Aorta (tissue), 5 donors: ENCODE measurements at places on chromosomes 1 and 21. TPM values are rescaled to one million over a fixed set of nuclear protein-coding genes. Genes with fewer than 3 reads are reported as not detected.

HES2 gene
- polyA plus RNA-seq: 1.4 TPM

ORC1 gene
- polyA plus RNA-seq: 0.38 TPM

MYBPH gene
- polyA plus RNA-seq: not detected

NHLH2 gene
- not detected for polyA plus RNA-seq

SH3BGRL3 gene
- 219 TPM for polyA plus RNA-seq

GCSAML gene
- not detected for polyA plus RNA-seq

GRCh38 chr21:35227786-35228185 lies 178.7 kb upstream of the RUNX1 start:
- no peak for DNase-seq
- H3K4me1 ChIP-seq: no peaks in the 10 kb centered on the region
- no peak overlapping the region for H3K27ac ChIP-seq
- no peaks in the 10 kb centered on the region for H3K36me3 ChIP-seq
- H3K27me3 ChIP-seq: no peaks in the 10 kb centered on the region

- H3K4me3 ChIP-seq: no peak overlapping the region
- DNase-seq: no peak
- peaks cover 3% of the 10 kb centered on the region for H3K36me3 ChIP-seq
- no peak overlapping the region for H3K27ac ChIP-seq
- no peaks in the 10 kb centered on the region for H3K27me3 ChIP-seq
Measured at GRCh38 chr21:37224861-37225839, 42.0 kb downstream of the VPS26C start.

GRCh38 chr1:89631816-89632656 lies 884 bp upstream of the LRRC8C start:
- peak overlapping the region; percentile 85 for H3K27ac ChIP-seq
- H3K27me3 ChIP-seq: no peaks in the 10 kb centered on the region
- DNase-seq: no peak
- no peaks in the 10 kb centered on the region for H3K36me3 ChIP-seq
- H3K4me3 ChIP-seq: peak overlapping the region; percentile 95
- peaks cover 2% of the 10 kb centered on the region for H3K4me1 ChIP-seq

DNA sequence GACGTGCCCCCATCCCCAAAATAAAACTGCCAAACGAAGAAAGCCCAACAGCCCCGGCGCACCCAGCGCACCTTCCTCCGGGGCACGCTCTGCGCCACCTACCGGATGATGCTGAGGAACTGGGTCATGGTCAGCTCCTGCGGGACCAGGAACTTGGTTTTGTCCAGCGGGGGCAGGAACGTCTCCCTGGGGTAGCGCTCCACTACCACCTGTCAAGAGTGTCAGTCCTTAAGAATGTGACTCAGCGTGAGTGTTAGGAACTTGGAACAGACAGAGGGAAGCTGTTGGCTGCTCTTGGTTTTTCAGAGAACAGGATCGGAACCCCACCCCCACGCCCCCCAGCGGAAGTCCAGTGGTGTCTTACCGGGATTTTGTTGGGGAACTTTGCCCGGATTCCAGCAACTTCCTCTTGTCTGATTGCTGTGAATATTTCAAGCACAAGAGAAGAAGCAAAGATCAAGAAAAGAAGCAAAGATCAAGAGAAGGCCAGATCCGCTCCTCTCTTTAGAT lies 431 bp downstream of the MAP1LC3C start:
- no peak overlapping the region for H3K4me3 ChIP-seq
- DNase-seq: peak; percentile 87
- no peak overlapping the region for H3K27ac ChIP-seq
- H3K36me3 ChIP-seq: no peaks in the 10 kb centered on the region

DNA sequence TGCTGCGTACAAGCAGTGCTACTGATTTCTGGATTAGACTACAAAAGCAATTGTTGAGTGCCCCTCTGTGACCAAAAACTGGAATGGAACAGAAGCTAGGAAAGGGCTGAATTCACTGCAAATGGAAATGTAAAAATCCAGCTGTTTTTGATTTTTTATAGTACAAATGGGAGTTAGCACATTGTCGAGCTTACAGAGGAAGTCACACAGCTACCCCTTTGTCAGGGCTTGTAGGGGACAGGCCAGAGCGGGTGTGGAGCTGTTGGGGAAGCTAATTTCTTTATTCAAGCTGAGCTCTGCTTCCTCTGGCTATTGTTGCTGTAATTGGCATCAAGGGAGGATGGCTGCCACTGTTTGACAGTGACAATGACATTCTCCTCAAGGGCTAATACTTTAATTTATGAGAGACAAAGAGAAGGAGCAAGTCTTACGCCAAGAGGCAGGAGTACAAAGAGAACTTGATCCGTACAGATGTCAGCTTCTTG lies 96.1 kb downstream of the SLC35F3 start:
- H3K27ac ChIP-seq: no peak overlapping the region
- no peaks in the 10 kb centered on the region for H3K36me3 ChIP-seq
- DNase-seq: no peak
- H3K4me1 ChIP-seq: no peaks in the 10 kb centered on the region
- no peak overlapping the region for H3K4me3 ChIP-seq
- no peaks in the 10 kb centered on the region for H3K27me3 ChIP-seq

DNA sequence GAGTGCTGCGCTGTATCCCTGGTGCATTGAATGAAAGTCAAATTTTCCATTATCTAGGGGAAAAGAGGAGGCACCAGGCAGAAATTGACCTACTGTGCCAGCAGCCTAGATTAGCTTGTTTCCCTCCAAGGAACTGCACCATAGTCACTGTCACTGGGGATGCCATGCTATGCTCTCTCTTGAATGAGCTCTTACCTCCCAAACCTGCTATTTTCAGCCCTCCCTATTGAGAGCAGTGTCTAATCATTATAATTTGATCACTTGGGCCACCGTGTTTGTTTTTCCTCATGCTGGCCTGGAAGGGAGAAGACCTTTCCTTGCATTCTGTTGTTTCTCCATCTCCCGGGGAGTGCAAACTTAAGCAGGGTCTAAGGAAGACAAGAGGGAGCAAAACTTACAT lies 492.9 kb downstream of the SIPA1L2 start:
- H3K27me3 ChIP-seq: no peaks in the 10 kb centered on the region
- H3K4me1 ChIP-seq: no peaks in the 10 kb centered on the region
- no peaks in the 10 kb centered on the region for H3K36me3 ChIP-seq
- no peak for DNase-seq
- H3K27ac ChIP-seq: no peak overlapping the region

DNA sequence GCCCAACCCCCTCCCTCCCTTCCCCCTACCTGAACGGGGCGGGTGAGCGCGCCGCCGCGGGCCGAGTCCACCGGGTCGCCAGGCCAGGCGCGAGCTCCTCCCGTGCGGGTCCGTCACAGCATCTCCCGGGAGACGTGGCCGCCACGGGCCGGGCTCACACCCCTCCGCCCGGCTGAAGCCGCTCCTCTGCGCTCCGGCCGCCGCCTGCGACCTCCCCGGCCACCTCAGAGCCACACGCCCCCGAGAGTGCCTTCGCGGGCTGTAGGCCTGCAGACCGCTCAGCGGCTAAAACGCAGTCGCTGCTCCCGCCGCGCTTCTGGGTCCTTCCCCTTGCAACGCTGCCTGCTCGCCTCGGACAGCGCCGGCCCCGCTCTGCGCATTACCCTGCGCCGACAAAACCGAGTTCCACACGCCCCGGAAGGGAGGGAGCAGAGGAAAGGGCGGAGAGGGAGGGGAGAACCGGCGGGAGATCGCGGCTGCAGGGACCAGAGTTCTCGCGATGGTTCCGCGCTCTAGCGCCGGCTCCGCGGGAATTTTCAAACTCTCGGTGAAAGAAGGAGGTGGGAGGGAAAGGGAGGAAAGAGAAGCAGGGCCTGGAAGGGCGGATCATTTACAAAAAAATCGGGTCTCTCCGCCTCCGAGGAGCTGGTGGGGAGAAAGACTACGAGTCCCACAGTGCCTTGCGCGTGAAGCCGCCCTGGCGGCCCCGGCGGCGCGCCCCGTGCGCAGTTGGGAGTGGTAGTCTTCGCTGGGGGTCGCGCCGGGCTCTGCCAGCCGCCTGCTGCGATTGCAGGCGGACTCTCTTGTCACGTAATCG lies at the start of gene AHCTF1:
TSS of gene AHCTF1 (minus strand) at position 400 of the 817 bp plus-strand sequence. CDS start 13,578 bp downstream, outside the sequence.
- DNase-seq: peak; percentile 98
- no peaks in the 10 kb centered on the region for H3K27me3 ChIP-seq
- peak within 1 kb of the TSS; percentile 38 for H3K4me3 ChIP-seq
- H3K36me3 ChIP-seq: no peaks in the 10 kb centered on the region
- H3K4me1 ChIP-seq: no peaks in the 10 kb centered on the region

DNA sequence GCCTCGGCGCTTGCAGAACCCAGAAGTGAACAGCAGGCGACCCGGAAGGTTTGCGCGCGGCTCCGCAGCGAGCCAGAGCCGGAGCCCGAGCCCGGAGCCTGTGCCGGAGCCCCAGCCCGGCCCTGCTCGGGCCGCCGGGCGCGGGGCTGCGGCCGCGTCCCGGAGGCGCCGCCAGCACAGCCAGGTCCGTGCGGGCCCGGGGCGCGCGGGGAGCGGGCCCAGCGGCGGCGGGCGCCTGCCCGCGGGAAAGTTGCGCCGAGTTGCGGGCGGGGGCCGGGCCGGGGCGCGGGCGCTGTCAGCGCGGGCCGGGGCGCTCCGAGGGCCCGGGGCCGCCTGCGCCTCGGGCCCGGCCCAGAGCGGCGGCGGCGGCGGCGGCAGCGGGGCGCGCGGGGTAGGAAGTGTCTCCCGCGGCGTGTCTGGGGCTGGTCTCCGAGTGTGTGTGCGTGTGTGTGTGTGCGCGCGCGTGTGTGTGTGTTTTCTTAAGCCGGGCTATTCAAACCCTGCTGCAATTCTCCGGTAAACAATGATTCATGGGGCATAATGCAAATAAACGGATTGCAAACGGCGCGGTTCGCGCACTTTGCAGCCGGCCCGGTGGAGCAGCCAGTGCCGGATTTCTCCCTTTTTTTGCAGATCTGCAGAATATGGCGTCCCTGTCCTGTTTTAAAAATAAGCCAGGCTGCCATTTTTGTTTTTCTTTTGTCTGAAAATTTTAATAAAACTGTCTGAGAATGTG lies at the start of gene ZNF362:
TSS of gene ZNF362 (plus strand) at position 22 of the 736 bp plus-strand sequence. CDS start 14,083 bp downstream, outside the sequence.
- H3K36me3 ChIP-seq: no peaks in the 10 kb centered on the region
- H3K27ac ChIP-seq: peak within 1 kb of the TSS; percentile 99
- peaks cover 2% of the 10 kb centered on the region for H3K4me1 ChIP-seq
- peak; percentile 79 for DNase-seq

DNA sequence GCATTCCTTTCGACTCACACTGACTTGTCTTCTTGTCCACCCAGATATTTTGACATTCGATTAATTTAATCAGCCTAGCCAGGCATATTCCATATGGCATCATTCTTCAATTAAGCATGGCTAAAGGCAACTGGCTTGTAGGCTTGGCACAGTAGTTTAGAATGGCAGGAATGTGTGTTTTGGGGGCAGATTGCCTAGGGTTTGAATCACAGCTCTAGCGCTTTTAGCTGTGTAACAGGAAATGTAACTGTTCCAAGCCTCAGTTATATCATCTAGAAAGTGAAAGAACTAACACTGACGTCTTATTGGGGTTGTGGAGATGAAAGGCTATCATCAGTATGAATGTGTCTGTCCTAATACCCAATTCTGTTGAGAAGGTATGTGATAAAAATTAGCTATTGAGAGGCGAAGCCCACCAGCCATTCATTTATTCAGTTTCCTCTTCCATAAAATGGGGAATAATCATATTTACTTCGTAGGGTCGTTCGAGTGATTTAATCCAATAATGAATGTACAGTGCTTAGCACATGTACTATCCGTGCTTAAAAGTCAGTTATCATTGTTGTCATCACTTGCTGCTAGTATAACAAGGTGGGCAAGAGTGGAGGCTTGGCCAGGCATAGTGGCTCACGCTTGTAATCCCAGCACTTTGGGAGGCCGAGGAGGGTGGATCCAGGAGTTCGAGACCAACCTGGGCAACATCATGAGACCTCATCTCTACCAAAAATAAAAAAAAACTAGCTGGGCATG lies 41.6 kb upstream of the GRHL3 start:
- no peak overlapping the region for H3K27ac ChIP-seq
- DNase-seq: no peak
- H3K4me3 ChIP-seq: no peak overlapping the region
- no peaks in the 10 kb centered on the region for H3K36me3 ChIP-seq
- H3K4me1 ChIP-seq: no peaks in the 10 kb centered on the region

DNA sequence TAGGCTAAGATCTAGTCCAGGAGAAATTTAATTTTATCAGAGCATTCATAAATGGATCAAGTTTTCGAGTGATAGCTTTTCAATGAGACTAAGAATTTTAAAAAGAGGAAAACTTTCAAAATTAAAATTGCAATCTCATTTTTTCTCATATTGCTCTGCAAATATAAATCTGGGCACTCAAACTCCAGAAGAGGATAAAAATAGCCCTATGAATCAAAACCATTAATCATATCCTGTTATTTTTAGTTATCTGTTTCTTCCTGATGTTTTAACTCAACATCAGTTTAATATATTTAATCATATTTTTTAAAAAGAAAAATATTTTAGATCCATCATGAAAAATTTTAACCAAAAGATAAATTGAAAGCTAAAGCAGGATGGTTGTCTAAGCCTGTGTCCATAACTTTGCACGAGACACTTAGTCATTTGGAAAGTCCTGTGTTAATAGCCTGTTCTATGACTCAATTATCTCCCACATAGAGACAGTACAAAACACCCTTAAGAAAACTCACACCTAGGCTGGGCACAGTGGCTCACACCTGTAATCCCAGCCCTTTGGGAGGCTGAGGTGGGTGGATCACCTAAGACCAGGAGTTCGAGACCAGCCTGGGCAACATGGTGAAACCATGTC lies 17.1 kb upstream of the PRRC2C start:
- no peaks in the 10 kb centered on the region for H3K27me3 ChIP-seq
- no peak for DNase-seq
- H3K27ac ChIP-seq: peak overlapping the region; percentile 19
- H3K4me1 ChIP-seq: no peaks in the 10 kb centered on the region

GRCh38 chr1:175737451-175737850 lies 5.9 kb downstream of the TNR start:
- no peaks in the 10 kb centered on the region for H3K27me3 ChIP-seq
- DNase-seq: no peak
- H3K36me3 ChIP-seq: no peaks in the 10 kb centered on the region

- no peaks in the 10 kb centered on the region for H3K36me3 ChIP-seq
- H3K27me3 ChIP-seq: no peaks in the 10 kb centered on the region
- H3K4me3 ChIP-seq: no peak overlapping the region
- H3K27ac ChIP-seq: no peak overlapping the region
Measured at GRCh38 chr1:98090351-98090750, 169.5 kb upstream of the DPYD start.

DNA sequence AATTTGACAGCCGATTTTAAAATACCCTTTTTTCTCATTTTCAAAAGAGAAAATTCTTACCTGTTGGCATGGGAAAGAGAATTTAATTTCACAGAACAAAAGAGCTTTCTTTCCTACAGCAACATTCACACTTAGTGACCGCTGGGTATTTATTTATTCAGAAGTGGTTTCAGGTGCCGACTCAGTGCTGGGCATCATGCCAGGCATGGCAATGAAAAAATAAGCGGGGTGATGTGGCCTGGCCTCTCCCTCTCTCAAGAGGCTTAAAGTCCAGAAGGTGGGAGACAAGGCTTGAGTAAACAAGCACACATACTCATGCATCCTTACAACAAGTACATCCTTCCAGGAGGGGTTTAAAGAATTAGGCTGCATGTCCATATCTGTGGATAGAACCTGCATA lies 4.1 kb upstream of the PCP4 start:
- no peak overlapping the region for H3K4me3 ChIP-seq
- H3K27ac ChIP-seq: no peak overlapping the region
- DNase-seq: no peak
- H3K36me3 ChIP-seq: no peaks in the 10 kb centered on the region
- H3K4me1 ChIP-seq: no peaks in the 10 kb centered on the region

GRCh38 chr1:107626073-107626796 lies 338.7 kb downstream of the VAV3 start:
- no peaks in the 10 kb centered on the region for H3K36me3 ChIP-seq
- no peak overlapping the region for H3K4me3 ChIP-seq
- H3K27me3 ChIP-seq: no peaks in the 10 kb centered on the region
- no peaks in the 10 kb centered on the region for H3K4me1 ChIP-seq
- DNase-seq: no peak

- H3K27ac ChIP-seq: no peak overlapping the region
- no peaks in the 10 kb centered on the region for H3K4me1 ChIP-seq
- no peak overlapping the region for H3K4me3 ChIP-seq
Measured at GRCh38 chr1:157090771-157091170, 8.8 kb downstream of the ETV3L start.
